ENCODE measurements at places on chromosomes 4 and X.
A peak's percentile ranks its signal among the peaks of the same experiment; 100 is the strongest.

GRCh38 chrX:20363275-20363674 is 96.6 kb upstream of the RPS6KA3 start:
- DNase-seq = no peak

DNA sequence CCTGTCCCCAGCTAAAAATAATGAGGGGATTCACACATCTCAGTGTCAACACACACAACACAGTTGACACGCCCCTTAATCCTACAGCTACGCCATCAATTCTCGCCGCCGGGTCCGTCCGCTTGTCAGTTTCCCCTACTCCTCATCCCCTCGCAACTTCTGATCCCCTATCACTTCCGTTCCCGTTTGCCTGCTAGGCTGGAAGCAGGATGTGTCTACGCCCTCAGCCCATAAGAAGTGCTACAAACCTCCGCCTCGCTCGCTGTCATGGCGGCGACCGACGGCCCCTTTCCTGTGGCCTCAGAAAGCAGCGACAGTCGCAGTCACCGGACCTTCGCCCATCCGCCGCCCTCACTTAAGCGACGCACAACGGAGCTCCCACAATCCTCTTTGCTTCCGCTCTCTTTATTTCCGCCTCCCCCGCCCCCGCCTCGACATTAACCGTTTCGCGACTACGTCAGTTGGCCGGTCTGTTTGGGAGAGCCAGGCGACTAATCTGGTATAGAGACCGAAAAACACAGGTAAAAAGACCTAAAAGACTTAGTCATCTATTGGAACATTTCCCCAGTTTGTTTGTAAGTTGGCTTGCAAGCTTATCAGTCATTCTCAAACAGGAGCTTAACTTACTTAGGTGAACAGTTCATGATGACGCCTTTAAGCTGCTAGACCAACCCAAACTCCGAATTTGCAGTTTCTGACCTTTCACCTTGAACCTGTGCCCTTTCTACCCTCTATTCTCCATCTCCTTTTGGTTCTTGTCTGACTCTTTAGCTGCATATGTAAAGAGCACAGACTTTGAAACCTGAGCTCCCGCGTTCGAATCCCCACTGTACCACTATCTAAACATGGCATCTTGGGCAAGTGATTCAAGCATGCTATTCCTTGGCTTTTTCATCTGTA is at the start of gene SLC25A53:
TSS of gene SLC25A53 (minus strand) at position 380 of the 900 bp plus-strand sequence. CDS start 51,752 bp downstream, outside the sequence.
- DNase-seq = peak; percentile 79

- peak; percentile 40 for DNase-seq
Observed at GRCh38 chr4:80361329-80361900, 25.9 kb downstream of the CFAP299 start.

- DNase-seq = no peak
Observed at GRCh38 chr4:79869597-79870237, 203.3 kb downstream of the ANTXR2 start.

DNA sequence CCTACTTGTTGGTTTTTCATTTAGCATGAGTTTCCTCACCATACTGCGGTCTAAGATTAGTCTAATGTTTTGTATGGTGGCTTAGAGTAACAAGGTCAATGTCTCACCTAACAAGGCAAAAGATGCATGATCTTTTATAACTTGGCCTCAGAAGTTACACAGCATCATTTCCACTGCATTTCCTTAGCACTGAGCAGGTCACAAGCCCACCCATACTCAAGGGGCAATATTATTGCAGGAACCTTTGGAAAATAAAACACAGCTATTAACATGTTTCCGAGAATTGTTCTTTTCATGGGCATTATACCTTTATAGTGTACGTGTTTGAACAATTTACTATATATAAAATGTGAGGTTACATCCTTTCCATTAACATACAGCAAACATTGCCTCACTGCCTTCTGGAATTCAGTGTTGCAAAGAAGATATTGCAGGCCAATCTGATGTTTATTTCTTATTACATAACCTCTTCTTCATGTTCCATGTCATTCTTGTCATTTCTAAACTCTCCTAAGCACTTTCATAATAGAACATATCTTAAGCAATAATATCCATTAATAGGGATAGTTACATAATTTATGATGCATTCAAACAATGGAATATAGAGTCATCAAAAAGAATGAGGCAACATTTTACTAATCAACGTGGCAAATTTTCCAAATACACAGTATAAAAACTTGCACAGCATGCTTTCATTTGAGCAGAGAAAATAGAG is 153.8 kb downstream of the AREG start:
- DNase-seq = no peak

GRCh38 chr4:165378745-165379677 is at the start of gene CPE:
TSS of gene CPE (plus strand) at chr4:165379008. CDS start at chr4:165379222, 214 bp downstream.
- peak; percentile 17 for DNase-seq

- DNase-seq = no peak
Observed at GRCh38 chr4:177322266-177322665, 12.6 kb downstream of the NEIL3 start.

DNA sequence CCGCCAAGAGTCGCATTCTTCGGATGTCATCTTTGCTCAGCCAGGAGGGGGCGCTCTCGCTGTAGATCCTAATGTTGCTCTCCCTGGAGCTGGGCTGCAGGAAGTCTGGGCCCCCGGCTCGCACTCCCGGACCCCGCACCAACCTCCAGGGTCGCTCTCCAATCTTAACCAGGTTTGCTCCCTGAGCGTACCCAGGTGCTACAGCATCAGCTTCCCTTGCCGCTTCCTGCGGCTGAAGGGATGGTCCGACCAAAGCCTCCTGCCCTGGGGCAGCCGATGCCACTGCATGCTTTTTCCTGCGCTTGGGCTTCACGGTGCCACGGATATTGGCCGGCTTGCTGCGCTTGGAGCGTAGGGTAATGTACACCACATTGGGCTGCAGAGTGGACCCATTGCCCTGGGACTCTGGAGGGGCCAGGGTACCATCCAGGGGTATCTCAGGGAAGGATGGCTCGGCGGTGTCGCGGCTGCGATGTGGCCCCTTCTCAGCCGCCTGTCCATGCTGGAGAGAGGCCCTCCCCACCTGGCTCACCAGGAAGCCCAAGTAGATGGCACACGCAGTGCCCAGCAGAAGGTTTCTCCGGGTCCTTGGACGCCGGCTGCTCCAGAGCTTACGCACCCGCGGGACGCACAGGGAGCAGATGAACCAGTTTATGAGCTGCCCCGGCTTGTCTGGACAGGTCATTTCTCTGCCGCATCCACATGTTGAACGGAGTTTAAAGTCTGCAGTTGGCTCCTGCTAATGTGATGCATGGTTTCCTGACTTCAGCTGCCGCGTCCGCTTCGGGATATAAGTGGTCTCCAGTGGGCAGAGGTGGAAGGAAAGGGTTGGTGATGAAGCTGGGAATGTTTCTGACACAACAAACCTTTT is 1.9 kb downstream of the GASK1B start:
- no peak for DNase-seq

GRCh38 chr4:172683021-172683420 is 485.6 kb upstream of the GALNT7 start:
- DNase-seq = no peak

GRCh38 chrX:129706400-129707072 is 32.2 kb upstream of the XPNPEP2 start:
- DNase-seq = no peak

DNA sequence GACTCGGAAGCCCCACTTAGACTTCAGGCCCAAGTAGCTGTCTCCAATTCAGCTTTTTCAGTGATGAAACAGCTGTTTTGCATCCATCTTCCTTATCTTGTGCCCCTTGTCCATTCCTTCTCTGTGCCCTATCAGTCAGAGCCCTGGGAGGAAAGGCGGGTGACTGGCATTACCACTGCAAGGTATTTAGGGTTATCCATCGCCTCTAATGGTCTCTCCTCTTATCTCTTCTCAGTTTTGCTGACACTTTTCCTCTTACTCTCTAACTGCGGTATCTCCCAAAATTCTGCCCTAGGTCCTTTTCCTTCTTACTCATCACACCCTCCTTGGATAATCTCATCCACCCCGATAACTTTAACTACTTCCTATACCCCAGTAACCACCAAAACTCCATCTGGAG is 13.7 kb downstream of the GAB3 start:
- DNase-seq = no peak

DNA sequence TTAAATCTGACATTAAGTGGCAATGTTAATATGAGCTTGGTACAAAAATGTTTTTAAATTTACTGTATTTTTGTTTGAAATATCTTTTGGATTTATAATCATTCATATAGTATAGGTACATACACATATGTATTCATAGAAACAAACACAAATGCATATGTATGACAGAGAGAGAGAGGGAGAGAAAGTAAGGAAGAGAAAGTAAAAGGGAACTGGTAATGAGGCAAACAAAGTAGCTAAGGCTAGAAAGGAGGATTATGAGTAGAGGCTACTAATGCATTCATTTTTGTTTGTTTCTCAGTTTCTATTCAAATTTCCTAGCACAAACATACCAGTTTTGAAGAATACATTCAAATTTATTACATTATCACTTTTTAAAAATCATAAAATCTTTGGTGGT is 132.4 kb downstream of the GLRA3 start:
- no peak for DNase-seq

- no peak for DNase-seq
Observed at GRCh38 chr4:82820689-82821088, 22.1 kb upstream of the SCD5 start.

DNA sequence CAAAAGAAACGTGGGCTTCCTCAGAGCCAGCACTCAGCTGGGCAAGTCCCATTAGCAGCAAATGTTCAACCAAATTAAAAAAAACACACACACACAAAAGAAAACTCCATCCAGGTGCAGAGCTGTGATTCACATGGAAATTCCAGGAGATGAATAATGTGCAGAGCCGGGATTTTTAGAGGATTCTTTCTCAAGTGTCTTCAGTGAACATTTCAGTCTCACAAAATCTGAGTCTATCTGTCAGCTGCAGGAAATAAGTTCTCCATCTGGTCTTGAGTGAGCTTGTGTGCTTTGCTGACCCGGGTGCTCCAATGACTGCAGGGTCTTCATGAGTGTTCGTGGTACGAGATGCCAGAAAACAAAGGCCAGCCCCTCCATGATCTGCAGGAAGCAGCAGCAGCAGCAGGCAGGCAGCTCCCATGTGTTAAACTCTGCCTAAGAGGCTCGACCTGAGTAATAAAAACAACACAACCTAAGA is 44.3 kb downstream of the RASGEF1B start:
- DNase-seq = no peak

DNA sequence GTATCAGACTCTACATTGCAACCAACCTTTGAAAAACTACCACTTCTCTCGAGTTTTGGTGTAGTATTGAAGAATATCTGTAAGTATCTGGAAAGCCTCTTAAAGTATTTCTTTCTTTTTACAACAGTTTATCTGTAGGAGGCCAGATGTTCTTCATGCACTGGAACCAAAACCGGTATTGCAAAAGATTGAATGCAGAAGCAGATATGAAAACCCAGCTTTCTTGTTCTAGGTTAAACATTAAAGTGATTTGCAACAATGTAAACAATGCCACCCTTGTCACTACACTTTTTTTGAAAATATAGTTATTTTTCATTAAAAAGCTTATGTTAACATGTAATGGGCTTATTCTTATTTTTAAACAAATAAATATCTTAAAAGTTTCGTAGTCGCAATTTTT is 27.2 kb downstream of the PLS3 start:
- DNase-seq = no peak

DNA sequence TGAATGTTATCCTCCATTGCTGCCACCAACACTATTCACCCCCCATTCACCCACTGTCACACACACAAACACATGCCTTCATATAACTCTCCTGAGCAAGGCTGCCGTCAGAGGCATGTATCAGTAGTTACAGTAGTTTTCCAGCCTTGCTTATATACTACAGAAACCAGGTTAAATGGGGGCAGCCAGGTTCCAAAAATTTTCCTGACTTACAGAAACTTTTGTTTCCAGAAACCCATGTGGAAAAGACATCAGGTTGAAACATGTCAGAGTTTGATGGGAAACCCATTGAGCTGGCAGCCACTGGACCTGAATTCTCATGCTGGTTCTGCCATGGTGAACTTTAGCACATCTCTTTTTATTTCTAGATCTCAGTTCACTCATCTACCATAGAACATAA is 64.0 kb downstream of the COX18 start:
- DNase-seq = no peak
